ENCODE measurements at places on chromosomes 16 and 17.

- DNase-seq: no peak
Observed at GRCh38 chr16:84690088-84690819, 9.5 kb upstream of the USP10 start.

DNA sequence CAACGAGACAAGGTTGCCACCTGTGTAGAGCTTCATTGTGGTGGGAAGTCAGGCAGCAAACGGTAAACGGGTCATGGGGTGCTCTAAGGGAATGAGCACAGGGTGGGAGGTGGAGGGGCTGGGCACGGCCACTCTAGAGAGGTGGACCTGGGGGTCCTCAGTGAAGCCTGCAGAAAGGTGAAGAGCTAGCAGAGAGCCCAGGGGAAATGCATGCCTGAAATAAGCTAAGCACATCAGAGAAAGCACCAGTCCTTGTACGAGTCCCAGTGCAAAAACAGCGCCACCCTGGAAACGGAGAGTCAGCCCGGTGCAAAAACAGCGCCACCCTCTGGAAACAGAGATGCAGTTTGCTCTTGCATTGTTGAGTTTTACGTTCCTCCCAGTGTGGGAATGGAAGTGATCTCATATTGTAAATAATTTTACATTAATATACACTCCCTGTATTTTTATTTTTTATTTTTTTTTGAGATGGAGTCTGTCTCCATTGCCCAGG is 65.0 kb downstream of the TBC1D16 start:
- DNase-seq: peak; percentile 30

DNA sequence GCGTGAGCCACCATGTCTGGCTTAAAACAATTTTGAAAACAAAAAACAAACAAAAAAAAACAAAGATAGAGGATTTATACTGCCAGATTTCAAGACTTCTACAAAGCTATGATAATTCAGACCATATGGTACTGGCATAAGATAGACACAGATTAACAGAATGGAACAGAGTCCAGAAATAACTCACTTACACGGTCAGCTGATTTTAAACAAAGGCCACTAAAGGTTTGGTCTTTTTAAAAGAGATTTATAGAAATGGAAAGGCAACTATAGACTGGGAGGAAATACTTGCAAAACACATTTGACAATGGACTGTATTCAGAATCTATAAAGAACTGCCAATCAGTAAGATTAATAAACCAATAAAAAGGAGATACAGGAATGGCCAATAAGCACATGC is 48.6 kb upstream of the MNT start:
- no peak for DNase-seq

DNA sequence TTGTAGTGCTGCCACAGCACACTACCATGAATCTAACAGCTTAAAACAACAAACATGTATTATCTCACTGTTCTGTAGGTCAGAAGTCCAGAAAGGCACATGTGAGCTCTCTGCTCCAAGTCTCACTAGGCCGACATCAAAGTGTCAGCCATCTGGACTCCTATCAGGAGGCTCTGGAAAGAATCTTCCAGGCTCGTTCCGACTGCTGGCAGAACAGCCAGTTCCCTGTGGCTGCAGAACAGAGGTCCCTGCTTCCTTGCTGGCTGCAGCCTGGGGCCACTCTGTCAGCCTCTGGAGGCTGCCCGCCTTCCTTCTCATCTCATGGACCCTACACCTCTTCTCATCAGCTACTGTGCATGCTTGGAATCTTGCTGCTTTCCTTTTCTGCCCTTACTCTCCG is 168.9 kb downstream of the CBLN1 start:
- no peak for DNase-seq

GRCh38 chr16:73025151-73025855 is 22.6 kb downstream of the ZFHX3 start:
- no peak for DNase-seq

DNA sequence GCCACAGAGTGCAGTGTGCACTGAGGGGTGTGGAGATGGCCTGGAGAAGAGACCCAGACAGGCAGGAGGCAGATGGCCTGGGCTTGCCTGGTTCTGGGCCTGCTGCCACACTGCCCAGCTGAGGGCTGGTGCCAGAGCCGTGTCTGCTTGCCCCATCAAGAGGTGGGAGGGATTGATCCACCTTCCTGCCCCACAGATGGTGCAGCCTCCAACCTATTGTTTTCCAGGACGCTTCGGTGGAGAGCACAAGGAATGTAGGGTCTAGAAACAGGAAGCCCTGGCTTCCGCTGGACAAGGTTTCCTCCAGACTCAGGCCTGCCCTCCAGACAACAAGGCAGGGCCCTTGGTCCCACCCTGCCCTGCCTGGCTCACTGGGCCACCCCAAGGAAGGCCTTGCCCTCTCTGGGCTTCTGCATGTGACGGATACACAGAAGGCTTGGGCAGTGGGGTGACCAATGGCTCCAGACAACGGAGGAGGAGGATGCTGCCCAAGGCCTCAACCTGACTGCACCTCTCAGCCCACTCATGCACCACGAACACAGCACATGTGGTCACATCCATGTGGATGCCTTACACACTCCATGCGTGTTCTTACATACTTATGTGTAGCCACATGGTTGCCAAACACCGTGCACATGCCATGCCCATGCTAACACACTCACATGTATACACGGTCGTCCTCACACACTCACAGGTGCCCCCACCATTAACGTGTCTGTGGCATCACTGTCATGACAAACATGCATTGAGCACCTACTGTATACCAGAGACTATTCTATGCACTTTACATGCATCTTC is 6.5 kb upstream of the CDH5 start:
- no peak for DNase-seq

- no peak for DNase-seq
Observed at GRCh38 chr17:9443811-9444210, 131.8 kb downstream of the STX8 start.

GRCh38 chr17:70621566-70621965 is 452.2 kb downstream of the KCNJ2 start:
- DNase-seq: no peak
